Cerebellum (tissue), 4 donors: ENCODE measurements at places on chromosomes 6 and 20. TPM values are rescaled to one million over a fixed set of nuclear protein-coding genes. Genes with fewer than 3 reads are reported as not detected.

TFAP2D gene
- not detected for total RNA-seq

PXMP4 gene
- total RNA-seq: 13.9 TPM

KHDC1L gene
- total RNA-seq: not detected

WFDC6 gene
- total RNA-seq: not detected

TNFAIP3 gene
- total RNA-seq: 1.6 TPM

SYNCRIP gene
- total RNA-seq: 95.2 TPM

PDYN gene
- total RNA-seq: 0.45 TPM
